A549 treated with GW870086 at 1 μM for 4 hours (cell line): ENCODE measurements at places on chromosomes 2 and 18. TPM values are rescaled to one million over a fixed set of nuclear protein-coding genes. Genes with fewer than 3 reads are reported as not detected.

The LINC00305 gene
- not detected in 5 replicates for total RNA-seq

The TCF4 gene
- 0.91 to 2.2 TPM (median 1.5 TPM) in 5 replicates for total RNA-seq

The CFAP53 gene
- 0.26 to 0.43 TPM (median 0.30 TPM) in 5 replicates for total RNA-seq

The SLC30A3 gene
- total RNA-seq = 3.0 to 4.1 TPM (median 3.5 TPM) in 5 replicates

The FRZB gene
- 0.07 TPM in 3 of 5 replicates, not detected in the others for total RNA-seq

The GPC1 gene
- total RNA-seq = 159 to 236 TPM (median 226 TPM) in 5 replicates

The KATNAL2 gene
- total RNA-seq = 1.5 to 2.9 TPM (median 1.9 TPM) in 5 replicates

The CHRND gene
- not detected in 5 replicates for total RNA-seq

The IL1A gene
- 0.09 to 0.35 TPM (median 0.21 TPM) in 5 replicates for total RNA-seq

The IL36RN gene
- total RNA-seq = 0.05 to 0.08 TPM (median 0.05 TPM) in 3 of 5 replicates, not detected in the others

The KLHL30 gene
- 0.17 to 0.45 TPM (median 0.21 TPM) in 5 replicates for total RNA-seq

The PLEKHH2 gene
- 1.3 to 2.3 TPM (median 2.0 TPM) in 5 replicates for total RNA-seq

The EFHD1 gene
- total RNA-seq = 3.3 to 4.9 TPM (median 3.6 TPM) in 5 replicates

The NYAP2 gene
- not detected in 5 replicates for total RNA-seq

The SPP2 gene
- not detected in 5 replicates for total RNA-seq

The ASXL3 gene
- total RNA-seq = not detected in 5 replicates

The SLC16A14 gene
- total RNA-seq = 0.43 to 1.6 TPM (median 0.80 TPM) in 5 replicates

The RIF1 gene
- 11.7 to 21.8 TPM (median 20.0 TPM) in 5 replicates for total RNA-seq

The DNAJC5G gene
- not detected in 5 replicates for total RNA-seq

The LRRTM4 gene
- total RNA-seq = not detected in 5 replicates

The MRPL33 gene
- 321 to 537 TPM (median 349 TPM) in 5 replicates for total RNA-seq

The GPBAR1 gene
- total RNA-seq = 0.19 to 0.42 TPM (median 0.23 TPM) in 5 replicates

The UGT1A3 gene
- 0.07 TPM in 1 of 5 replicates, not detected in the others for total RNA-seq

The OTOS gene
- total RNA-seq = not detected in 5 replicates

The CXCR4 gene
- 0.60 to 1.1 TPM (median 0.80 TPM) in 5 replicates for total RNA-seq

The RFTN2 gene
- total RNA-seq = not detected in 5 replicates

The GPR17 gene
- total RNA-seq = 0.08 to 0.16 TPM (median 0.15 TPM) in 3 of 5 replicates, not detected in the others

The G6PC2 gene
- total RNA-seq = not detected in 5 replicates

The RBM44 gene
- total RNA-seq = 0.23 to 0.33 TPM (median 0.24 TPM) in 4 of 5 replicates, not detected in the other

The PTPN4 gene
- total RNA-seq = 16.5 to 17.6 TPM (median 17.0 TPM) in 5 replicates

The DUSP19 gene
- total RNA-seq = 0.37 to 0.79 TPM (median 0.68 TPM) in 5 replicates

The KANSL1L gene
- 0.34 to 0.70 TPM (median 0.61 TPM) in 5 replicates for total RNA-seq

The TMEM178A gene
- 0.15 to 0.29 TPM (median 0.28 TPM) in 3 of 5 replicates, not detected in the others for total RNA-seq

The CYB5A gene
- total RNA-seq = 129 to 140 TPM (median 138 TPM) in 5 replicates

The CNOT9 gene
- 38.7 to 43.9 TPM (median 39.6 TPM) in 5 replicates for total RNA-seq

The MEMO1 gene
- total RNA-seq = 76.9 to 86.1 TPM (median 78.3 TPM) in 5 replicates

The AOX1 gene
- 3.8 to 7.2 TPM (median 4.9 TPM) in 5 replicates for total RNA-seq

The SERPINB4 gene
- total RNA-seq = 0.07 to 0.26 TPM (median 0.15 TPM) in 5 replicates

The LIPG gene
- total RNA-seq = 0.19 to 0.34 TPM (median 0.27 TPM) in 5 replicates

The AGBL5 gene
- total RNA-seq = 28.3 to 34.2 TPM (median 31.0 TPM) in 5 replicates

The ANKRD44 gene
- total RNA-seq = 1.2 to 3.2 TPM (median 2.2 TPM) in 5 replicates

The COQ10B gene
- 18.6 to 20.9 TPM (median 20.0 TPM) in 5 replicates for total RNA-seq

The FANCL gene
- 20.8 to 28.7 TPM (median 26.1 TPM) in 5 replicates for total RNA-seq

The DAW1 gene
- total RNA-seq = 1.8 to 2.8 TPM (median 2.4 TPM) in 5 replicates

The RAX gene
- total RNA-seq = not detected in 5 replicates

The GAD1 gene
- 0.38 to 0.71 TPM (median 0.53 TPM) in 5 replicates for total RNA-seq

The MAP3K19 gene
- not detected in 5 replicates for total RNA-seq

The WNT10A gene
- total RNA-seq = 0.07 to 0.23 TPM in 2 of 5 replicates, not detected in the others

The FBXO15 gene
- 0.29 to 1.4 TPM (median 0.57 TPM) in 5 replicates for total RNA-seq

The IL37 gene
- not detected in 5 replicates for total RNA-seq

The TUBB8B gene
- not detected in 5 replicates for total RNA-seq

The TPGS2 gene
- total RNA-seq = 82.9 to 94.8 TPM (median 88.4 TPM) in 5 replicates
